Right atrium auricular region (tissue), 2 donors: ENCODE measurements at places on chromosomes 16 and 17. TPM values are rescaled to one million over a fixed set of nuclear protein-coding genes. Genes with fewer than 3 reads are reported as not detected.

DNA sequence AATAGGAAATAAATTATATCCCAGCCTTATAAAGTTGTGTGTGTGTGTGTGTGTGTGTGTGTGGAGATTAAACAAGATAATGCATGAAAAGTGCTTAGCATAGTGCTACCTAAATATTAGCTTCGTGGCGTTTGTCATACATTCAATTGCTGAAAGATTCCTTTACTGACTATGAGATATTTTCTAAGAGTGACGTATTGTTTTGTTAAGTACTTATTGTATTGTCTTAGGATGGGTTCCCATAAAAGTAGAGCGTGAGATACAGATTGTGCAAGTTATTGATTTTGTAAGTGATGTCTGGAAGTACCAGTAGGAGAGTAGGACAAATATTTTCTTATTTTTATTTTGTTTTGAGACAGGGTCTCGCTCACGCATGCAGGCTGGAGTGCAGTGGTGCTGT lies 730.0 kb downstream of the CDH8 start:
- H3K27me3 ChIP-seq: no peaks in the 10 kb centered on the region
- H3K4me3 ChIP-seq: no peak overlapping the region
- H3K36me3 ChIP-seq: no peaks in the 10 kb centered on the region
- no peak overlapping the region for H3K27ac ChIP-seq

- H3K27ac ChIP-seq: no peak overlapping the region
- no peaks in the 10 kb centered on the region for H3K27me3 ChIP-seq
- no peak overlapping the region for H3K4me3 ChIP-seq
- DNase-seq: no peak
- peaks cover 21% of the 10 kb centered on the region for H3K4me1 ChIP-seq
- H3K36me3 ChIP-seq: no peaks in the 10 kb centered on the region
Observed at GRCh38 chr17:55756689-55757088, 5.8 kb downstream of the PCTP start.

GRCh38 chr17:39601758-39602532 lies 5.8 kb downstream of the NEUROD2 start:
- peaks cover 63% of the 10 kb centered on the region for H3K27me3 ChIP-seq
- no peak overlapping the region for H3K4me3 ChIP-seq
- no peaks in the 10 kb centered on the region for H3K4me1 ChIP-seq
- no peak for DNase-seq

DNA sequence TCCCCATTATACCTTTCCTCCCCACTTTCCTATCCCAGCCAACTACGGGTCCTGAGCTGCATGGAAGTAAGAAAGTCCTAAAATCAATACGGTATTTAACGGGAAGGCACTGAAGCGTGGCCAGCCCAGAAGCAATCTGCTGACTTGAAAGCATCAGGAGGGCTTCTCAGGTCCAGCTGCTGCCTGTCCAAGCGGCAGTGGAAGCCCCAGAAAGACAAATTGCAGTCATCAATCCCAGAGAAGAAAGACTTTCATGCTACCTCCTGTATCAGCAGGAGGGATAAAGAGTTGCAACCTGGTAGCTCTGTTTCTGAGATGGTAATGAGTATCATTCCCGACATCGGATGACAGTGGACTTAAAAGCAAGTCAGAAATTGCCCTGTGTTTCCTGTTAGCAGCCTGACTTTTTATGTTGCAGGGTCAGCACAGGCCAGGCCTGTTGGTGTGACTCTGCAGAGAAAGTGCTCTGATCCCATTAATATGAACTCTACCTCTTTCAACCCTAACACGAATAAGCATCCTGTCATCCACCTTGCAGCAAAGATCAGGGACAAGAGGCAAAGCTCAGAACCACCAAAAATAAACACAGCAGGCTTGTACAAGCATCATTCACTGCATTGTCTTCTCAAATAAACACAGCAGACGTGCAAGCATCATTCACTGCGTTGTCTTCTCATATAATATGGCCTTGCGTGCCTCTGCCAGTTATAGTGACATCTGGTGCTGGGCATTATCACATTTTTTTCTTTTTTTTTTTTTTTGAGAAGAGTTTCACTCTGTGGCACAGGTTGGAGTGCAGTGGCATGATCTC lies 358.6 kb upstream of the CDH11 start:
- H3K36me3 ChIP-seq: no peaks in the 10 kb centered on the region
- no peaks in the 10 kb centered on the region for H3K4me1 ChIP-seq
- no peaks in the 10 kb centered on the region for H3K27me3 ChIP-seq
- H3K27ac ChIP-seq: no peak overlapping the region
- H3K4me3 ChIP-seq: no peak overlapping the region

- H3K27ac ChIP-seq: peak overlapping the region; percentile 68
- peak overlapping the region; percentile 75 for H3K4me3 ChIP-seq
- no peaks in the 10 kb centered on the region for H3K4me1 ChIP-seq
- no peak for DNase-seq
- H3K27me3 ChIP-seq: no peaks in the 10 kb centered on the region
Observed at GRCh38 chr17:28725166-28725659, 820 bp downstream of the TLCD1 start.

GRCh38 chr17:7844292-7845154 lies 10.3 kb upstream of the TMEM88 start:
- DNase-seq: peak; percentile 97
- H3K36me3 ChIP-seq: peaks cover 27% of the 10 kb centered on the region
- H3K27ac ChIP-seq: peak overlapping the region; percentile 100
- peak overlapping the region; percentile 73 for H3K4me3 ChIP-seq

DNA sequence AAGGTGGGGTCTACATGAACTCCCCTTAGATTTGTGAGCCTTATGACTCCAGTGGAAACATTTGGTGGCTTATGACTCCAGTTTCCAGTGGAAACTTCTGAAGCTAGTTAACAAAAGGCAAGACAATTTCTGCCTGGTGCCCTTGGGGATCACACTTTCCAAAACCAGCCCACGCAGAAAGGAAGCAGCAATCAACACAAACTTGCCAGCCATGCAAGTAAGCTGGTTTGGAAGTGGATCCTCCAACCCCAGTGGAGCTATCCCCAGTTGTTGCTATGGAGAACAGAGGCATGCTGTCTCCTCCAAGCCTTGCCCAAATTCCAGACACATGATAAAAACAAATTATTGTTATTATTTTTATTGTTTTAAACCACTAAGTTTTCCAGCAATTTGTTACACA lies 130.9 kb downstream of the CDH11 start:
- peaks cover 14% of the 10 kb centered on the region for H3K36me3 ChIP-seq
- DNase-seq: no peak
- no peak overlapping the region for H3K4me3 ChIP-seq
- H3K27ac ChIP-seq: no peak overlapping the region

PIK3R5 gene
- total RNA-seq: 5.0 TPM

MYH13 gene
- total RNA-seq: not detected

SLC2A4 gene
- total RNA-seq: 70.3 TPM

KCNJ12 gene
- total RNA-seq: 12.0 TPM
